ENCODE measurements at places on chromosomes 13 and 19.

DNA sequence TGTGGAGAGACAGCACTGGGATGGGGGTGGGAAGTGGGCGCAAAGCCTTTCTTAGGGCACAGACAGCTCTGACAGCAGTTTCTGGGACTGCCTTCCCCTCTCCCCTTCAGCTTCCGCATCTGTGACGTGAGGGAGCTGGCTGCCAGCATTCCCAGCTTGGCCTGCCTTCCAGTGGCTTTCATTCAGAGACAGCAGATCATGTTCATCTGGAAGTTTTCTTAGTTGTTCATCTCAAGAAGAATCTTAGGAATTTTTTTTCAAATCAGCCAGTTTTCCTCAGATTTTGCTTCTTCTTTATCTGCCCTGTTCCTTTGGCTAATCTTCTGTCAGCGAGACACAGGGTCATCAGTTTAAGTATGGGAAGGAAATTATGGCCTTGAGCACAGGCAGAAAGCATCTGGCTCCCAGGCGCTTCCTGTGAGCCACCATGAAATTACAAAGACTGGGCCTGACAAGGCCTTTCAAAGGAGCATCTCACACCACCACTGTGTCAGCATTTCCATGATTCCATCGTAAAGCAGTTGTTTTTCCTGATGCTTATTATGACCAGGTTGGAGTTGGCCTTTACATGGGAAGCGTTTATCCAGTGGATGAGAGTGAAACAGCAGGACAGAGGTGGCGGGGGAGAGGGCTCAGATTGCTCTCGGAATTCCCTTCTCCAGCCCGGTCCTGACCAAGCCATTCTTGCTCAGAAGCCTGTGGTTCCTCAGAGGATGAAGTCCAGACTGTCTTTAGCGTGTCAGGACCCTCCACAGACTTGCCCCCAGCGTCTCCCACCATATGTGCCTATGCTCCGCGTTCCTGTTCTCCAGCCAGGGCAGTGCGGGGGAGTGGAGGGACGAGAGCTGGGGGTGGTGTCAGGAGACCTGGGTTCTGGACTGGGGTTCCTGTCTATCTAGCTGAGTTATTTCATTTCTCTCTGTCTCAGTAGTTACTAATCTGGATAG lies 43.6 kb downstream of the ARHGAP35 start:
- no peak for DNase-seq

DNA sequence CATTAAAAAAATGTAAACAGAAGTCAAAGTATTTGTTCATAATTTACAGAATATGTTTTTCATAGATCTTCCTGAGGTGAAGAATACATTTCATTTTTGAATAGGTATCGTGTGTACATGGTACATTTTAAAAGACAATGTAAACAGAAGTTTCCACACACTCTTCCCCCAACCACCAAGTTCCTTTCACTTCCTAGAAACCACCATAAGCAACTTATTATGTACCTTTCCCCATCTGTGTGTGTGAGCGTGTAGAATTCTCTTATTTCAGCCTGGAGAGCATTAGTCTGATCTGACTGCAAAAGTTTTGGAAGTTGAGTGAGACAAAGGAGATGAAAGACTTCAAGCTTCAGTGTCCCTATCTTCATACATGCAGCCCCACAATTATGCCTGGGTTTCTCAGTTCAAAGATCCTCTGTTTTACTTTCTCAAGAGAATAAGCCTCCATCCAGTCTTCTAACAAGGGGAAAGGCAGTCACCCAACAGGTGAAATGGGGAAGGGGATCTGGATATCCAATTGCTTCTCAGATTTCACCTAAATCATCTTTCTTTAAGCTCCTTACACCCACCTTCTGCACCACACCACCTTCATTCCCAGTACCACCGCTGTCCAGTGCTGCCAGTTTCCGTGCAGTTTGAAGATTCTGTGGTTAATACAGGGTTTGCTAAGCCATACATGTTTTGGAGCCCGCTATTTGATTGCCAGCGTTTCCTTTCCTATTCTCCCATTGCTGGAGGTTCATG lies 2.1 kb downstream of the TEX30 start:
- DNase-seq, result no peak

GRCh38 chr19:4498694-4499093 lies 19.6 kb downstream of the PLIN4 start:
- DNase-seq, result no peak

GRCh38 chr13:25379011-25379410 lies 7.2 kb downstream of the ATP8A2 start:
- DNase-seq, result no peak

- DNase-seq, result no peak
Observed at GRCh38 chr13:113358653-113359190, 5.2 kb downstream of the GRTP1 start.

DNA sequence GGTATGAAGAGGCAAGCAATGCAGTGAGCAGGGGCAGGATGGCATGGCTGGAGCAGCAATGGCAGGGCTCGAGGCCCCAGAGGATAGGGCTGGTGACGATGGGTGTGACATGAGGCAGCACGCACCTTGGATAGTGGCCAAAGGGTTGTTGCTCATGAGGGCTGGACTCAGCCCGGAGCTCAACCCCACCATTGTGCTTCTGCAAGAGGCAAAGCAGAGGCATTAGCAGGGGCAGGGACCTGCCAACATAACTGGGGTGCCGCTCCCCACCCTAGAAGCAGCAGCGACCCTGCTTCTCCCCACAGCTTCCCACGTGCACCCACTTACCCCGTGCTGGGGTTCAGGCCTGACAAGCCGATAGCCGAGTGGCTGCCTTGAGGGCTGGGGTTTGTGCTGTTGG lies 15.8 kb downstream of the ZNF574 start:
- DNase-seq, result peak; percentile 61

DNA sequence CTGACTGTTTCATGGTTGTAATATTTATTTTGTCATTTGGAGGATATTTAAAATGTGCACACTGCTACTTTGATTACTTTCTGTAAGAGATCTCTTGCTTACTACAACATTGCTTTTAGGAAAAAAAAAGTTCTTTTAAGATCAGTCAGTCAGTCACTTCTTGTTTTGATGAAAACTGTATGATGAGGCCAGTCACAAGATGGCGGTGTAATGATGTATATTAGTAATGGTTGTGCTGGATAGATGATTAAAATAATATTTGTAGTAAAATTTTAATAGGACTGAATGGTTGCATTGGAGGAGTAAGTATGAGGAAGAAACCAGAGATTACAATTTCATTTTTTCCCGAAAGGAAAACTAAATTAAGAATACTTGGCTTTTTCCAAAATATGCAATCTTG lies 2411.1 kb downstream of the PCDH9 start:
- DNase-seq, result no peak

- no peak for DNase-seq
Observed at GRCh38 chr19:30602661-30603350, 230.6 kb downstream of the ZNF536 start.

DNA sequence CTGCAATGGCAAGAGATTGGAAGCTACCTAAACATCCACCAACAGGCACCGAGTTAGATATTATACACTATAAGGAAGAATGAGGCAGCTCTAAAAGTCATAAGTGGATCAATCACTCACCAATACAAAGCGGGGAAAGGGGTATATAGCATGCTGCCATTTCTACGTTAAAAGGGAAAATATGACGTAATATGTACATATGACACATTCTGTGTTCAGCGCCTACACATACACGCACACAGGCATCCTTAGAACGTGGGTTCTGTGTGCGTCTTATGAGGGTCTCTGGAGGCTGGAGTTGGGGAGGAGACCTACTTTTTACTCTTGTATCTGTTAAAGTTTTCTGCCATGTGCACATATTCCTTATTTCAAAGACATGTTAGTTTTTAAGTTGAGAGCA lies 5.9 kb downstream of the IL17D start:
- no peak for DNase-seq

DNA sequence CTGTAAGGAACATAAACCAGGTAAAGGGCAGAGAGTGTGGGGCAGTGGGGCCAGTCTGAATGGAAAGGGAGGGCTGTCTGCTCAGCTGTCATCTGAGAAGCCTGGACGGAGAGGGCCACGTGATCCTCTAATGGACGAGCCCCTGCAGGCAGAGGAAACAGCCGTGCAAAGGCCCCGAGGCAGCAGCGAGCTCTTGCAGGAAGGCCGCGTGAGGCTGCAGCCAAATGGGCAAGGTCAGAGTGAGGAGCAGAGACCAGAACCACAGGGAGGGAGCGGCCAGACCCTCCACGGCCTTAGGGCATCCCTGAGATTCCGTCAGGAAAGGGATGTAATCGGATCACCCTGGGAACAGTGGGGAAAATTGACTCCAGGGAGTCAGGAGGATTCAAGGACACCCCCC lies 4.4 kb downstream of the LILRB4 start:
- no peak for DNase-seq

GRCh38 chr13:97205982-97206381 lies 16.2 kb upstream of the MBNL2 start:
- no peak for DNase-seq

Data from SHP77 (cell line).